ENCODE measurements at places on chromosomes 16 and 17.
A peak's percentile ranks its signal among the peaks of the same experiment; 100 is the strongest.

- no peak for DNase-seq
Observed at GRCh38 chr16:88967830-88968588, 9.0 kb downstream of the CBFA2T3 start.

DNA sequence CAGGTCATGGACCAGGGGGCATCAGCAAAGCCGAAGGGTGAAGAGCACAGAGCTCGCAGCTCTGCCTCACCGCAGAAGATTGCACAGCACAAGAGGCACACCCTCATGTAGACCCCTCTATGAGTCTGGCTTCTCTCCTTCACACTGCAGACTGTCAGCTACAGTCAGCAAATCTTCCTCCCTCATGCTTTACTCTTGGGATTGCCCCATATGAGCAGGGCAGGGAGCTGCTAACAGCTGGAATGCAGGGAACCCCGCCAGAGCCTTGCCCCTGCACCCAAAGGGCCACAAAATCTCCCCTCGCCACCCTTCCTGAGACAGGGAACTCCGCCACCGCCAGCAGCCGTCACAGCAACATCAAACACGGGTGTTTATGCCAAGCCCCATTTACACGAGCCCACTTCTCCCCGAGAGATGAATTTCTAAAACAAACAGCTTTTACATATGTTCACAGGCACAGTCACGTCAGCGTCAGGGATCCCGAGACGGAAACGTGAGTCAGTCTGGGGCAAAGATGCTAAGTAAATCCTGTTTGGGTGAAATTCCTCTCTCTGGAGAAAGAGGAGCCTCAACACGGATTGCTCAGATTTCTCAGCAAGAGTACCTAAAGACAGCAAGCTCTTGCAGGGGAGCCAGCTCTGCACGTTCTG, 121.9 kb downstream of the CDYL2 start:
- peak; percentile 82 for DNase-seq

DNA sequence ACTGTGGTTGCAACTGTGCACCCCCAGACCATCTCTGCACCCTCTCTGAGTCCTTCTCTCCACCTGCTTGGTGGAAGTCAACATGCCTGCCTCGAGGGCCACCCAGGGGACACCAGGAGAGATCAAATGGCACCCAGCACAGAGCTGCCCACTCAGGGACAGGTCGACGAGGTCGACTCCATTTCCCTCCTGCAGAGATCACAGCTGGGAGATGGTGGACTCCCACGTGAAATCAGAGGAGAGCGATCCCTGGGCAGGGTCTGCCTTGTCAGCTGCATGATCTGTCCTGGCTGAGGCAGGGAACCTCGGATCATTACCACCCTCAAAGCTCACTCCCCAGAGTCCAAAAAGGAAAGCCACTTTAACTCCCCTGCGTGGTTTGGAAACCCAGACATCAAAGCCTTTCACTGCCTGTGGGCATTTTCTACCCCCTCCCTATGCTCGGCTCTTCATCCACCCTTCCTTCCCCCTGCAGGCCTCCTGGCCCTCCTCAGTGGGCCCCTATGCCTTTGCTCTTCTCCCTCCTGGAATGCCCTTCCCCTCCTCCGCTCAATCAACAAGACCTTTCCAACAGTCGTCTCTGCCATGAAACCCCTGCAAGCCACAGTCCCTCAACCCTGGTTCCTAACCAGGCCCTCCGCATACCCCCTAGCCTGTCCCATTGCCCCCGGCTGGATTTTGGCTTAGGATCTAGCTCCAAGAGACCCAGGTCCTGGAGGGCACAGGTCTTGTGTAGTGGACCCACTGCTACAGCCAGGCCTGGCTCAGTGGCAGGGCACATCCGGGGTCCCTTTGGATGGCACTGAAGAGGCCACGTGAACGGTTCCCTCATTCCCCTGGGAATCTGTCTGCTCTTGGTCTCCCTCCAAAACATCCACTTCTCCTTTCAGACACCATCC, 103.8 kb upstream of the RPL38 start:
- DNase-seq = no peak

- no peak for DNase-seq
Observed at GRCh38 chr16:57748596-57748995, 13.0 kb downstream of the KATNB1 start.

- DNase-seq = no peak
Observed at GRCh38 chr17:22435231-22435974, 743.1 kb downstream of the KCNJ18 start.

GRCh38 chr17:71180801-71181385, 939.9 kb upstream of the SOX9 start:
- DNase-seq = peak; percentile 84

DNA sequence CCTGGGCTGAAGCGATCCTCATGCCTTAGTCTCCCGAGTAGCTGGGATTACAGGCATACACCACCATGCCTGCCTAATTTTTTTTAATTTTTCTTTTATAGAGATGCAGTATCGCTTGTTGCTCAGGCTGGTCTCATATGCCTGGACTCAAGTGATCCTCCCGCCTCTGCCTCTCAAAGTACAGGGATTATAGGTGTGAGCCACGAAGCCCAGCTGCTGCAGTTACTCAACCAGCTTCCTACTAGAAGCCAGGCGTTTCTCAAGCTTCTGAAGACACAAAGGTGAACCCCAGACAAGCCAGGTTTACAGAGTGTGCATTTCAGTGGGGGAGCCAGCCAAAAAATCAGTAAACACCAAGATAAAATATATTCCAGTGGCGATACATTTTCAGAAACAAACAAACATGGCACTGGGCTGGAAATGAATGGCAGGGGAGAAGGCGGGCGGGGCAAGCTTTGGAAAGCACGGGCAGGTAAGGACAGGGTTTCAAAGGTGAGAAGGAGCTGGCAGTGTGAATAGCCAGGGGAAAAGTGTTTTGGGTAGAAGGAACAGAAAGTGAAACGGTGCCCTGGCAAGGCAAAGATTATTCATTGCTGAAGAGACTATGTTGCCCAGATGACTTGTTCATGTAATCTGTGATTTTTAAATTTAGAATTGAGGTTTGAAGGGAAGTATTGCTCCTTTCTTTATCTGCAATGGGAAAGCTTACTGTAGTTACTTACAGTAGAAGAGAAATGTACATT, 471.1 kb downstream of the WWOX start:
- DNase-seq = no peak

DNA sequence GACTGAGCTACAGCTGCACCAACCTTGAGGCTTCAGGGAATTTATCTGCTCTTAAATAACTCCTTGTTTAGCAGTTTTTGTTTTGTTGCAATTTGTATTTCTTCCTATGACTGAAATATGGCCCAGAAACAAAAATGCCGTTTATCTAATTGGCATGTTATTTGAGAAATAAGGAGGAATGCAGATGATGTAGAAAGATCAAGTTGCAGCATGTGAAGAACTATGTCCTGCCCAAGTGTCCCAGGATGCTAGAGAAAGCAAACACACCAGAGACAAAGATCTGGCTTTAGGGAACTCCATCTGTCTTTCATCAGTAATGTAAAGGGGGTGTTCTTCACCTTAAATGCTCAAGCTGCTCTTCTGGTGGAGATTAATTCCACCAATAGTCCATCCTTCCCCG, 29.7 kb downstream of the USP31 start:
- peak; percentile 55 for DNase-seq

DNA sequence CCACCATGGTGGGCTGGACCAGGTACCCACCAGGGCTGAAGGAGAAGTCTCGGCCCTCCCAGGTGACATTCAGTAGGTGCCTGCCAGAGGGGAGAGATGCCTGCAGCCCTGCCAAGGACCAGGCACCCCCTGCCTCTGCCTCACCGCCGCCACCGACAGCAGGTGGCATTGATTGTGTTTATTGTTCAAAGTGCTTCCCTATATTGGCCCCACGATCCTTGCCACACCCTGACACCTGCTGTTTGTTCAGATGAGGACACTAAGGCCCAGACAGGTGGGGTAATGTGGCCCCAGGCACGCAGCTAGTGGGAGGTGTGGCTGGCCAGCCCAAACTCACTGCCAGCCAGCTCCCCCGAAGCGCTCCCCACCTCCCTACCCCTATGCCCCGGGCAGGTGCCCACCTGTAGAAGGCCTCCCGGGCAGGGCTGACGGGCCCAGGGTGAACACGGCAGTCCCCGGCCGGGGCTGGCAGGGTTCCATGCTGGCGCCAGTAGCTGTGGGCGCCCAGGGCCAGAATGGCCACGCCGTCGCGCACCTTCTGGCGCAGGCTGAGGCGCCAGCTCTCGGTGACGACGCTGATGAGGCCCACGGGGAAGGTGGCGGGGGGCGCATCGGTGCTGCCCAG, 8.0 kb downstream of the GRIN2C start:
- no peak for DNase-seq

DNA sequence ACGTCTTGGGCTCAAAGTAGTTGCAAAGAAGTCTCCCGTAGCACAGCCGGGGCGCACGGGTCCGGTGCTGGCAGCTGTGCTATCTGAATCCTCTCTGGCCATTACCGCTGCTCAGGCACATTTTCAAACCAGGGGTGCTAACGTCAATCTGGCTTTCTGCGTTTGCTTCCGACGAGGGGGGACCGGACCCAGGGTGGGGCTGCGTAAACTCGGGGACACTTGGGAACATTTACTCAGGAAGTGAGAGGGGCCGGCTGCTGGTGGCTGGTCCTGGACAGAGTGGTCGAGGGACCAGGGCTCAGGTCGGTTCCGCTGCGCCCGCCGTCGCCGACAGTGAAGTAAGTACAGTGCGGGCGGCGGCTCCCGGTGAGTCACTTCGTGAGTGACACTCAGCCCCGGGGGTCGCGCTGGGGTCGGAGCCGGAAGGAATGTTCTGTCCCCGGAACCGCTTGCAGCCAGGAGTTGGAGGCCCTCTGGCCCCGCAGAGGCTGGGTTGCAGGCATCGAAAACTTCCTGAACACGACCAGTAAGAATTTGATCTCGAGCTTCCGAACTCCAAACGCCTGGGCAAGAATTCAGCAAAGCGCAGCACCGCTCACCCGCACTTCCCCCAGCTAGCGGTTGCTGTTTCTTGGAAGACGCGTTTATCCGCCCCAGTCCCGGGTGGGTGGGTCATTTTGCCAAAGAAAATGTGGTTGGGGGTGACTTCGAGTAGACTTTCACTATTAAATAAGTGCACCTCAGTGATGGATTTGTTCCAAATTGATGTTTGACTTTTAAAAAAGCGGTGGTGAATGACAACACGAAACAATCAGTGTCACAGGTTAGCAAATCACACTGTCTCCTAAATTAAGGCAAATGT, 1.4 kb upstream of the HS3ST3B1 start:
- peak; percentile 68 for DNase-seq

GRCh38 chr17:38702166-38702915, 2.7 kb upstream of the MLLT6 start:
- peak; percentile 90 for DNase-seq

GRCh38 chr17:76537288-76537577, 276 bp downstream of the CYGB start:
- DNase-seq = peak; percentile 31

- DNase-seq = no peak
Observed at GRCh38 chr16:78706637-78707036, 607.2 kb downstream of the WWOX start.

DNA sequence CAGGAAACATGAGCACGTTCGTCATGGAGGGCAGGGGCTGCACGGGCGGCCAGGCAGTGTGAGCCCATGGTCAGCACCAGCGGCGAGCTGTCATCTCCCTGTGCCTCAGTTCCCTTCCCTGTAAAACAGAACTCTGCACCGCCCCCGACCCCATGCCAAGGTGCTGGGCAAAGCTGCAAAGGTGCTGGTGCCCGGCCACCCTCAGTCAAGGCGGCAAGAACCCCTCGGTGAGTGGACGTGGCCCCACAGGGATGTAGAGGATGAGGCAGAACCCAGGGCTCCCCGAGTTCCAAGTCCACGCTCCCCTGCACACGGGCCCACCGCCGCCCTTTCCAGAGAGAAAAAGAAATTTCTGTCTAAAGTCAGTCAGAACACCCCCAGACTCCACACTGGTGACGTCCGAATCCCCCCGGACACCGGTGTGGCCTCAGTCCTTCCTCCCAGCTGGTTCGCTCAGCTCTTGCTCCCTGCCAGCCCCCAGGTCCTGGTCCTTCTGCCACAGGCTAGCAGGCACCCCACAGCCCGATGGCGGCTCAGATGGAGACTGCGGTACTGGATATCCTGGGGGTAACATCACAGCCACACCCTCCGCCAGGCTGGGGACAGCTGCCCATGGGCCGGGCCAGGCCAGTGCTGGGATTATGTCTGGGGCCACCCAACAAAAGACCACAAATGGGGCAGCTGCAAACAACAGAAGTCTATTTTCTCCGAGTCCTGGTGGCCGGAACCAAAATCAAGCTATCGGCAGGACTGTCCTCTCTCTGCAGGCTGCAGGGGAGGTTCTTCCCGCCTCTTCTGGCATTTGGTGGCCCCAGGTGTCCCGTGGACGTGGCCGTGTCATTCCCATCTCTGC, 14.4 kb upstream of the BAHCC1 start:
- DNase-seq = no peak

DNA sequence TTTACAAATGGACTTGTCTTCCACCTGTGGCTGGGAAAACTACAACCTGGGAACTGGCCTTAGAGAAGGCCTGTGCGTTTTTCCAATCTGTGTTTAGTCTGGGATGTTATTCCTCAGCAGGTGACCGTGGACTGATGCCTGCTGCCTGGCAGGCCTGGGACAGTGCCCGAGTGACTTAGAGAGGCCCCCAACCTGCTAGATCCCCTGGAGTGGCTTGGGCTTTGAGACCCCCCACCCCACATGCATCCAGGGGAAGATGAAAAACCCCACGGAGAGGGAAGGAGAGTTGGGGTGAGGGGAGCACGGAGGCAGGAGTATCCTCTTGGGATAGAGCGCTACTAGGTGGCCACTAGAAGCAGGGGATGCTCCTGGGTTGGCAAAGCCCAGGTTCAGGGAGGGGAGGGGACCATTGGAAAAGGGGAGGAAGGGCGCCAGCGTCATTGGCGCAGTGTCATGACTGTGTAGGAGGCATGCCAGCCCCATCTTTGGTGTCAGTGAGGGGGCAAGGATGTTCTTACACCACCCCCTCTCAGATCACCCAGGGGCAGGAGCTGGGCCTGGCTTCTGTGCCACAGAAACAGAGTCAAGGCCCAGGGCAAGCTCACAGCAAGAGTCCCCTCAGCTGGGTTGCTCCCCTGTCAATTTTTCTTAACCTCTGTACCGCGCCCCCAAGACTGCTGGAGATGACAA, 54.1 kb downstream of the MEAK7 start:
- DNase-seq = no peak

DNA sequence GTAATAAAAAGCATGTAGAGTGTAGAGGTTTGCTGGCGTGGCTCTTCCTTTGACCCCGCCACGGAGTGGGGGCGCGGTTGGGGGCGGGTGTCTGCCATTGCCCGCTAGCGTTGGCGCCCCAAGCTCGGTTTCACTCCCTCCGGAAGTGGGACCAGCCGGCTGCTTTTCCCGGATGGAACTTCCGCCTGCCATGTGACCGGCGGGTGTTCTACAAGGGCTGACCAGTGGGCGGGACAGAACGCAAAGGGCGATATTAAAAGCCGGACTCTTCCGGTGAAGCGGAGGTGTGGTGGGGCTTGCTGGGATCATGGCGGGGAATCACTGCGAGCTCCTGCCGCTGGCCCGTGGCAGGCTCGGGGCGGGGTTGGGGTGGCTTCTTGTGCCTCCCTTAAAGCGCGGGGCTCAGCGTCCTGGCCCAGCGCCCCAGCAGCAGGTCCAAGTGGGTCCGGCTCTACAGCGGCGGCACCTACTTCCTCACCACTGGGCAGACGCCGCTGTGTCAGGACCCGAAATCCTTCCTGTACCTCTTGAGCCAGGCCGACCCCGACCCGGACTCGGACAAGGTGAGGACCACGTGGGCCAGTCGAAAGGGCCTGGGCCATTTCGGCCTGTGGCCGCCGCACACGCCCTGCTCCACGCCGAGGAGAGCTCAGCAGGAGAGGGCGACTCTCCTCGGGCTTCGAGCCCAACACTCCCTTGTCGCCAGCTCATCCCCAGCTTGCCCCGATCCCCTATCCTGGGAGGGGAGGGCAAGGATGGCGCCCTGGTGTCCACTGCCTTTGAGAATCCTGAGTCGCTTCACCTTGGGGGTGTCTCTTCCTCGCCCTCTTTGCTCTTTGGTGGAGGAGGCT, 65.6 kb downstream of the PDPK1 start:
- peak; percentile 96 for DNase-seq

- DNase-seq = peak; percentile 27
Observed at GRCh38 chr16:50204453-50205108, 51.5 kb downstream of the TENT4B start.

Data from fibroblast of skin of right biceps (primary cell).